ENCODE measurements at places on chromosomes 11 and 22. TPM values are rescaled to one million over a fixed set of nuclear protein-coding genes. Genes with fewer than 3 reads are reported as not detected.

The HTR3B gene
- not detected for total RNA-seq

The HEPACAM gene
- not detected for total RNA-seq

The E2F8 gene
- 0.92 TPM for total RNA-seq

The RFPL2 gene
- total RNA-seq, result not detected

The CABP4 gene
- total RNA-seq, result 0.48 TPM

The GPR83 gene
- total RNA-seq, result not detected

The MMP12 gene
- not detected for total RNA-seq

The RAPSN gene
- 0.53 TPM for total RNA-seq
